ENCODE measurements at places on chromosomes 3 and 15. TPM values are rescaled to one million over a fixed set of nuclear protein-coding genes. Genes with fewer than 3 reads are reported as not detected.

- no peak for DNase-seq
- peaks cover 100% of the 10 kb centered on the region for H3K4me1 ChIP-seq
- no peaks in the 10 kb centered on the region for H3K36me3 ChIP-seq
Measured at GRCh38 chr3:9403463-9403862, 6.0 kb downstream of the SETD5 start.

- DNase-seq: peak; percentile 60
- H3K27me3 ChIP-seq: no peaks in the 10 kb centered on the region
- peak overlapping the region; percentile 10 for H3K4me3 ChIP-seq
- peak overlapping the region; percentile 89 for H3K27ac ChIP-seq
- no peaks in the 10 kb centered on the region for H3K36me3 ChIP-seq
Measured at GRCh38 chr3:123421353-123422174, 27.3 kb downstream of the ADCY5 start.

DNA sequence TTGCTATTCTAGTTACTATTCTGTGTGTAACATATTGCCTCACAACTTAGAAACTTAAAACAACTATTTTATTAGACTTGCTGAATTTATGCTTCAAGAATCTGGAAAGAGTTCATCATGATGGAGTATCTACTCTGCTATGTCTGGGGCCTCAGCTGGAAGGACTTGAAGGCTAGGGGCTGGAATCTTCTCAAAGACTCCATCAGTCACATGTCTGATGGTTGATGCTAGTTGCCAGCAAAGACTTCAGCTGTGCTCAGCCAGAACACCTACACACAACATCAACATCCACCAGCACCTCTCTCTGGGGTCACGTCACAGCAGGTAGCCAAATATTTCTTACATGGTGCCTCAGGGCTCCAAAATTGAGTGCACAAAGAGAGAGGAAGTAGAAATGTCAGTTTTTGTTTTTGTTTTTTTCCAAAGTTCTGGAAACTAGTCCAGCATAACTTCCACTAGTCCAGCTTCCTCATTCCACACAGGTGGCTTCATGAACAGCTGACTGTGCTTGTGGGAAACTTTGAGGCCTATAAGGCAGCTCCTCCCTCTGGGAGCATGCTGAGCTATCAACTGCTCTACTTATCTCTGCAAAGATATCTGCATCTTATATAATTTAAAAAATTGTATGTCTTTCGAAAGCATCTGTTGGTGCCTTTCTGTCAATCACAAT lies 325.4 kb upstream of the AGTR1 start:
- no peak for DNase-seq
- H3K4me3 ChIP-seq: no peak overlapping the region
- H3K27me3 ChIP-seq: no peaks in the 10 kb centered on the region
- no peaks in the 10 kb centered on the region for H3K4me1 ChIP-seq
- H3K27ac ChIP-seq: no peak overlapping the region

GRCh38 chr3:148253713-148254112 lies 444.0 kb upstream of the AGTR1 start:
- DNase-seq: no peak
- H3K27ac ChIP-seq: no peak overlapping the region

GRCh38 chr3:120145542-120146285 lies 51.5 kb upstream of the GSK3B start:
- no peak overlapping the region for H3K4me3 ChIP-seq
- no peak for DNase-seq
- H3K27ac ChIP-seq: no peak overlapping the region
- H3K4me1 ChIP-seq: peaks cover 18% of the 10 kb centered on the region

DNA sequence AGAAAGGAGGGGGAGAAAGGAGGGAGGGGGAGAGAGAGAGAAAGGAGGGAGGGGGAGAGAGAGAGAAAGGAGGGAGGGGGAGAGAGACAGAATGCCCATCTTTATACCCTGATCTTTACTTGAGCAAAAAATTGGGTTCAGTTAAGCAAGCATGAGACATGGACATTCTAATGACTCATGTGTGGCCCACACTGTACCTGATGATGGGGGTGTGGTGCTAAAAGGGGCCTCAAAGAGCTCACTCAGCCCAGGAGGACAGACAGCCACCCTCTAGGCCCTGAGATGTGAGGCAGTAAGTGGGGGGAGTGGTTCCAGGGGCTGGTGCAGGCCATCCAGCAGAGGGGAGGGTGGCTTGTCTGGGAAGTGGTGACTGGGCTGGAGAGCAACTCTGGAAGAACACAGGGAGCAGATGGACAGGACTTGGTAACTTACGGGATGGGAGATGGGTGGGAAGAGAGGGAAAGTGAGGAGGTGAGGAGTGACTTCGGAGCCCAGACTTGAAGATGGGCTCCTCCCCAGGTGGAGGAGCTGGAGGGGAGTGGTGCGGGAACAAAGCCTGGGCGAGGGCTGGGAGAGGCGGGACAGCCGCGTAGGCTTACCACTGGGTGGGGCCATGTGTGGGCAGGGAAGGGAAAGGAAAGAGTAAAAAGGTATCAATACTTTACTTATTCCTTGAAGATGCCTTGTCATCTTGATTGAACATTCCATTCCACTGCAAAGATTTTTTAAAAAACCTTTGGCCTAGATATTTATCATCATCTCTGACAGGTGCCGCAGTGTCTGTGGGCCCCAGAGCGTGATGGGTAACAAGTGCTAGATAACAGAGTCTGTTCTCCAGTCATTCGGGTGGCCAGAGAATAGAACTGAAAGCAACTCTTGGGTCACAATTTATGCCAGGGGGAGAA lies 32.3 kb downstream of the TSPAN3 start:
- H3K27ac ChIP-seq: no peak overlapping the region
- peaks cover 17% of the 10 kb centered on the region for H3K36me3 ChIP-seq
- H3K27me3 ChIP-seq: no peaks in the 10 kb centered on the region
- H3K4me3 ChIP-seq: no peak overlapping the region
- no peak for DNase-seq

Gene CIB2
- 26.1 TPM for total RNA-seq

GRCh38 chr3:122409446-122409845 lies 6.4 kb downstream of the WDR5B start:
- H3K27ac ChIP-seq: no peak overlapping the region
- H3K4me1 ChIP-seq: peaks cover 23% of the 10 kb centered on the region
- H3K36me3 ChIP-seq: peaks cover 72% of the 10 kb centered on the region
- no peaks in the 10 kb centered on the region for H3K27me3 ChIP-seq
- DNase-seq: no peak
- no peak overlapping the region for H3K4me3 ChIP-seq

GRCh38 chr15:90618330-90619125 lies 88.8 kb downstream of the CRTC3 start:
- no peak overlapping the region for H3K4me3 ChIP-seq
- no peaks in the 10 kb centered on the region for H3K27me3 ChIP-seq
- H3K4me1 ChIP-seq: peaks cover 10% of the 10 kb centered on the region
- DNase-seq: no peak
- H3K27ac ChIP-seq: peak overlapping the region; percentile 50

Gene CSPG4
- total RNA-seq: 9.1 TPM

Gene ESYT3
- 1.0 TPM for total RNA-seq

- DNase-seq: no peak
- peaks cover 6% of the 10 kb centered on the region for H3K4me1 ChIP-seq
- no peak overlapping the region for H3K4me3 ChIP-seq
- H3K27ac ChIP-seq: no peak overlapping the region
- no peaks in the 10 kb centered on the region for H3K27me3 ChIP-seq
Measured at GRCh38 chr3:60169755-60170154, 1081.5 kb downstream of the FHIT start.

GRCh38 chr15:79427781-79428598 lies 4.1 kb upstream of the MINAR1 start:
- H3K36me3 ChIP-seq: no peaks in the 10 kb centered on the region
- H3K4me1 ChIP-seq: peaks cover 16% of the 10 kb centered on the region
- H3K27ac ChIP-seq: no peak overlapping the region
- peaks cover 100% of the 10 kb centered on the region for H3K27me3 ChIP-seq
- no peak for DNase-seq
- H3K4me3 ChIP-seq: no peak overlapping the region

GRCh38 chr3:118801899-118802298 lies 232.7 kb downstream of the IGSF11 start:
- peak overlapping the region; percentile 14 for H3K4me3 ChIP-seq
- H3K4me1 ChIP-seq: peaks cover 6% of the 10 kb centered on the region
- peaks cover under 1% of the 10 kb centered on the region for H3K27me3 ChIP-seq
- H3K27ac ChIP-seq: no peak overlapping the region
- DNase-seq: peak; percentile 71

GRCh38 chr3:133037436-133037835 lies 755 bp upstream of the TMEM108 start:
- H3K36me3 ChIP-seq: no peaks in the 10 kb centered on the region
- H3K4me1 ChIP-seq: peaks cover 15% of the 10 kb centered on the region
- no peak for DNase-seq

Gene TMCO5A
- total RNA-seq: not detected

DNA sequence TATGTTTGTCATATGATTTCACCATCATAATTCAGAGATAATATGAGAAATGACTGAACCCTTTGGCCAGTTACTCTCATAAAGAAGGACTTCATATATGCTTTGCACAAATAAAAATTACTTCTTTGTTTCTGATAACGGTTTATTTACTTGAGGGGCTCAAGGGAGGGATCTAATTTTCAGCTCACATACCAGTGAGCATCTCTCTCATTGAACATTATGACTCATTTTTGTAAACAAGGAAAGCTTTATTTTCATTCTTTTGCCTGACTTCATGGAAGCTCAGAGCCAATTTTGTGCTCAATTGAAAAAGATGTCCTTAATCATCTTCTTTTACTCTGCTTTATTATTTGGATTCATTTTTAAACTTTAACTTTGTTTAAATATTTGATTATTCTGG lies 5.8 kb downstream of the NLGN1 start:
- no peak for DNase-seq
- H3K4me3 ChIP-seq: no peak overlapping the region
- peaks cover 7% of the 10 kb centered on the region for H3K27me3 ChIP-seq
- H3K27ac ChIP-seq: no peak overlapping the region
- H3K4me1 ChIP-seq: peaks cover 13% of the 10 kb centered on the region

Gene IMPG2
- 0.11 TPM for total RNA-seq

Data from left ventricle myocardium inferior (tissue), 1 donor.